ENCODE measurements at places on chromosomes 2 and 18.

DNA sequence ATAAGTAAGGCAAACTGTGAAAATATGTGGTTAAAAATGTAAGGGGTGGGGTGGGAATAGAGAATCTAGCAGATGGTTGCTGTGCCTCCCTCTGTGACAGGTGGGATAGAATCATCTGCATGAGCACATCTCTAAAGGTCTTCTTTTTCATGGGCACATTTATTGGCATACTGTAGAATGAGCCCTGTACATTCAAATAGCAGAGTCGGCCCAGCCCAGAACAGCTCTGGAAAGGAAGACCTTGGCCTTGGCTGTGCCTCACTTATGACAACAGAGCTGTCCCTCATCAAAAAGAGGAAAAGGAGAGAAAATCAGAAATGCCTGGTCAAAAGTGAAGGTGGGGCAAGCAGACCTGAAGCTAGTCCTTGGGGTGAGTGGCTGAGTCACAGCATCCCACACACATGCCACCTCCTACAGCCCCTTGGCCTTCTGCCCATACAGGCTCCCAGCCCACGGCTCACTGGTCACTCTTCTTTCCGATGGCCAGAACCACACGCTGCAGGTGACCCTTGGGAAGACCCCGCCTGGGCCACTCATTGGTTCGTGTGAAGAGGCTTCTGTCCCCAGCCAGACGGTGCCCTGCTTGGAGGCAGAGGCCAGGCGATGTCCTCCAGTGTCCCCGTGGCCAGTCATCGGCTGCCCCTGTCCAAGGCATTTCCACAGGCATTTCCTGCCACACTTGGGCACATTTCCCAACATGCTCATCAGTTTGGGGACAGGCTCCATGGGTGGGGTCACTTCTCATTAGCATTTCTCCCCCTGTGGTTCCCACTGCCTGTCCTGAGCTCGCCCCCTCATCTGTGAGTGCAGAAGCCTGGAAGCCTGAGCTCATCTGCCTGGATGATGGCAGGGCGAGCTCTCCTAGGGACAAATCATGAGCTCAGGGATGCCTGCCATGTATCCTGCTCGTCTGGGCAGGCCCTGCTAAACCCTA lies 113.6 kb downstream of the MCFD2 start:
- no peak for DNase-seq

- no peak for DNase-seq
Observed at GRCh38 chr2:20934236-20934635, 109.6 kb downstream of the APOB start.

DNA sequence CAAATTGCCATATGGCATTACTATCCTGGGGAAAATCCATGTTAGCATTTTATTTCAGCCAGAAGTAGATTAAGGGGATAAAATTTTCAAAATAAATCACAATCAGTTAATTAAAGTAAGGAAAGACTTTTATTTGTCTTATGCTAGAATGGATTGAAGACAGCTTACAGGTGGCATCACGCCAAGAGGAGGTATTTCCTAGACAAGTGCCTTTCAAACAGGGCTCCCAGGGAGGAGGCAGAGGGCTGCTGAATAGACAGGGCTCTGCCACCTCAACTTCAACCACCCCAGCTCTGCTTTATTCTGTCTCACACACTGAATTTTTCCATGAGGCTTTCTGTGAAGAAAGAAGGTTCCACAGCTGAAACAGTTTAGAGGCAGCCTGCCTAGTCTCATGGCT lies 12.2 kb downstream of the CCDC68 start:
- DNase-seq: no peak

DNA sequence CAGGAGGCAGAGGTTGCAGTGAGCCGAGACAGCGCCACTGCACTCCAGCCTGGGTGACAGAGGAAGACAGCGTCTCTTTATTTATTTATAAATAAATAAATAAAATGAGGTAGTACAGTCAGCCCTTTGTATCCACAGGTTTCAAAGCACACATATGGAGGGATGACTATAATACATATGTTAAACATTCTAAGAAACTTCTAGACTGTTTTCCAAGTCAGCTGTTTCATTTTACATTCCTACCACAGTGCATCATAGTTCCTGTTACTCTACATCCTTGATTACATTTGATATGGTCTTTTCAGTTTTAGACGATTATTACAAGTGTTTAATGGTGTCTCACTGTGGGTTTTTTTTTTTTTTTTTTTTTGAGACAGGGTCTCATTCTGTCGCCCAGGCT lies 157.6 kb downstream of the ATAD2B start:
- no peak for DNase-seq

DNA sequence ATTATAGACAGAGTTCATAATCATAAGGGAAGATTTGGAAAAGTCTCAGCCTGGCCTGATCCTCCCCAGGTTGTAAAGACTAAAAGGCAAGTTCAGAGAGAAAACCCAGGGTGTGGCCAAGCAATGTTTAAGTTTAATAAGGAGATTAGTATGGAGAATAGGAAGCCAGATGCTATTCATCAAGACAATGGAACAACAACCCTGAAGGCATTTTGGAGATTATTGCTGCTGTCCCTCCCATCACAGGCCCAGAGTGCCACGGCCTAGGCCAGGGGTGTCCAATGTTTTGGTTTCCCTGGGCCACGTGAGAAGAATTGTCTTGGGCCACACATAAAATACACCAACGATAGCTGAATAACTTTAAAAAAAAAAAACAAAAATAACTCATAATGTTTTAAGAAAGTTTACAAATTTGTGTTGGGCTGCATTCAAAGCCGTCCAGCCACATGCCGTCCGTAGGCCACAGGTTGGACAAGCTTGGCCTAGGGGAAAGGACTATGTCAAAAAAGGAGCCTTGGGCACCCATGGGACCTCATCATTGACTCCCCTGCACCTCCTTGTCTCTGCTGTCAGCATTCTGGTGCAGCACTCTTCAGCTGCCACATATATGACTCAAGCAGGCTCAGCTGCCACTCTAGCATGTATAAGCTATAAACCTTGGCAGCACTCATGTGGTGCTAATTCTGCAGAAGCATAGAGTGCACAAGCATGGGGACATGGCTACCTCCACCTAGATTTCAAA lies 20.8 kb downstream of the DPP4 start:
- DNase-seq: no peak

DNA sequence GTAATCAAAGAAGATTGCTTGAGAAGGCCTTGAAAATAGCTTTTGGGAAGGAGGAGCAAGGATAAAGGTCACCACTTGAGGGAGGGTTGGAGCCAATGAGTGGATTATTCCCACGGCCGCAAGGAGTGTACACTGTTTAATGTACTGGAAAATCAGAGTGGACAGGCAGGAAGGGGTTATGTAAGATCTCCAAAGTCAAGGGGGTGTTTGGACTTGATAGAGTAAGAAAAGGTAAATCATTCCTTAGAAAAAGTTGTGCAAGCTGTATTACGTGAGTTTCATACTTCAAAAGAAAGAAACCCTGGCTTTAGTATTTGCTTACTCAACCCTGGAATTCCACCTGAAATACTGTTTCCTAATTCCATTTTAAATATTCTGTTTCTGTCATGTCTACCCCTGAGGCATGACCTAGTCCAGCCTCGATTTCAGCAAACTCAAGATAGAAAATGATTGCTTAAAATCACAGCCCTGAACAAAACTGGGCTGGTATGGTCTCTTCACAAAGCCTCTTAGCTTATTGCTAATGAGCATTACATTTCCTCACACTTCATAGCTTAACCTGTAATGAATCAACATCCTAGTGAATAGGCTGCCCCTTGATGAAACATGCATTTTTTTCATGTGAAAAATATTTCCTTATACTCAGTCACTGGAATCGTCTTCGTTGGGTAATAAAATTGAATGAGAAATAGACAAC lies 1.1 kb downstream of the MREG start:
- peak; percentile 63 for DNase-seq

- DNase-seq: peak; percentile 85
Observed at GRCh38 chr2:15730545-15731212, 139.0 kb downstream of the DDX1 start.

GRCh38 chr2:146278881-146279280 lies 1565.9 kb upstream of the ACVR2A start:
- DNase-seq: no peak
